ENCODE measurements at places on chromosomes 6 and 20.

- peak; percentile 28 for DNase-seq
Observed at GRCh38 chr20:10427060-10427692, 6.8 kb downstream of the MKKS start.

- no peak for DNase-seq
Observed at GRCh38 chr6:124640432-124640831, 321.8 kb upstream of the RNF217 start.

- DNase-seq: no peak
Observed at GRCh38 chr20:35001596-35002362, 46.1 kb downstream of the MYH7B start.

DNA sequence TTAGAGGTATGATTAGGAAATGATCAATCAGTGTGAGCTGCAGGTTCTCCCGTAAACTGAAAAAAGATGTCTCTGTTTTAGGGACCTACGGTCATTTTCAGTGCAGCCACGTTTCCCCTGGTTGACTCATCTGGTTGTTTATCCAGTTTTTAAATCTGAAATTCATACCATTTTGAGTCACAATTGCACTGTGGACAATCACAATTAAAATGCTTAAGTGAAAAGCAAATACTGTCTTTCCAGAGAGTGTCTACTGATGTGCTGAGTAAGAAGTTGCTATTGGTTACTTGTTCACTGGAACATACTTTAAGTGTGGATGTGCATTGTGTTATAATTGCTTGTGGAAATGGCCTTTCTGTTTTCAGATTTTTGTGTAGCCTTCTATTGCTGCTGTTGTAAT lies 305.1 kb upstream of the SASH1 start:
- DNase-seq: no peak

- DNase-seq: no peak
Observed at GRCh38 chr6:144265390-144265789, 19.7 kb upstream of the UTRN start.

- no peak for DNase-seq
Observed at GRCh38 chr6:70398783-70399728, 14.3 kb upstream of the FAM135A start.

Data from activated T-cell treated with anti-CD3 and anti-CD28 coated beads for 4 hours (primary cell).